ENCODE measurements at places on chromosomes 16 and 17.

DNA sequence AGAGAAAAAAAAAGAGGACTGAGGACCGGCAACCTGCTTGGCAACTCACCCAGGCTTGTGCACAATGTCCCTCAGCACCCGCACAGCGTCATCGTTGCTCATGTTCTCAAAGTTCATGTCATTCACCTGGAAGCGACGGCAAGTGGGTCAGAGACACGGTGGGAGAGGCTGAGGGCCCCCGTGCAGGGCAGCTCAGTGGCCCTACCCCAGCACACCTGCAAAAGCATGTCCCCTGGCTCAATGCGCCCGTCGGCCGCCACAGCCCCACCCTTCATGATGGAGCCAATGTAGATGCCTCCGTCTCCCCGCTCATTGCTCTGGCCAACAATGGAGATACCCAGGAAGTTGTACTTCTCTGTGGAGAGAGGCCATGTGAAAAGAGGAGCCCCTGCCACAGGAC lies 5.4 kb downstream of the DVL2 start:
- DNase-seq: no peak

- no peak for DNase-seq
These were observed 525.2 kb upstream of the PSMD7 start for GRCh38 chr16:73771196-73772064.

DNA sequence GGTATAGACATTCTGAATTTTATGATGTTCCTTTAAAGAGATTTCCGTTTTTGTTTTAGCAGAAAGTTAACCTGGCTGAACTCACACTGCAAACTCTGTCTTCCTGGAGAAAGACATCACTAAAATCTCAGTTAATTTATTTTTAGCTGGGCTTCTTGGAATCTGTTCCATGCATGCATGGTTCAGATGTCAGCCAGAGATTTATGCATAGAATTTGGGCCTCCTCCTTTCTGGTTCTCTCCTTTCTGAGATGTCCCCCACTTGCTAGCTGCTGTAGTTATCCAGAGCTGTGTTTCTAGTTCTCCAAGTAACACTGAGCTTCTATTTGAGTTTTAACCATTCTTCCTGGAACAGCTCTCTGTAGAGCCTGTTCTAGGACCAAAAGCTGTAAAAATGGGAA lies 77.3 kb upstream of the TANC2 start:
- no peak for DNase-seq

GRCh38 chr16:66271074-66272060 lies 95.1 kb upstream of the CDH5 start:
- DNase-seq: no peak

- no peak for DNase-seq
These were observed 1.8 kb downstream of the ZNF23 start for GRCh38 chr16:71460236-71460635.

DNA sequence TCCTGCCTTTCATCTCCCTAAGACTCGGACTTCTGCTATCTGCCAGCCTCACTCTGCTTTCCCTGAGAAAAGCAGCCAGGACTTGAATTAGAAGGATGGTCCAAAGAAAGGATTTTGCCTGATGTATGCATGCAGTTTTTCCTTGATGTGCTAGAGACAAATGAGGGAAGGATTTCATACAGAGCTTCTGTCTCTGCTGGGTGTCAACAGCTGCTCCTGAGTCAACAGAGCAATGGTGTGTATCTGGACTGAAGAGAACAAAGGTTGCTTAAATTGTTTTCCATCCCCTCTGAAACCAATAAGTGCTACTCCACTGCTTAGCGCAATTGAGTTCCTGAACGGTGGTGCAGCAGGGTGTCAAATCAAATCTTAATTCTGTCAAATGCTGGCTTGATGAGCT lies 680.6 kb upstream of the C16orf82 start:
- no peak for DNase-seq

DNA sequence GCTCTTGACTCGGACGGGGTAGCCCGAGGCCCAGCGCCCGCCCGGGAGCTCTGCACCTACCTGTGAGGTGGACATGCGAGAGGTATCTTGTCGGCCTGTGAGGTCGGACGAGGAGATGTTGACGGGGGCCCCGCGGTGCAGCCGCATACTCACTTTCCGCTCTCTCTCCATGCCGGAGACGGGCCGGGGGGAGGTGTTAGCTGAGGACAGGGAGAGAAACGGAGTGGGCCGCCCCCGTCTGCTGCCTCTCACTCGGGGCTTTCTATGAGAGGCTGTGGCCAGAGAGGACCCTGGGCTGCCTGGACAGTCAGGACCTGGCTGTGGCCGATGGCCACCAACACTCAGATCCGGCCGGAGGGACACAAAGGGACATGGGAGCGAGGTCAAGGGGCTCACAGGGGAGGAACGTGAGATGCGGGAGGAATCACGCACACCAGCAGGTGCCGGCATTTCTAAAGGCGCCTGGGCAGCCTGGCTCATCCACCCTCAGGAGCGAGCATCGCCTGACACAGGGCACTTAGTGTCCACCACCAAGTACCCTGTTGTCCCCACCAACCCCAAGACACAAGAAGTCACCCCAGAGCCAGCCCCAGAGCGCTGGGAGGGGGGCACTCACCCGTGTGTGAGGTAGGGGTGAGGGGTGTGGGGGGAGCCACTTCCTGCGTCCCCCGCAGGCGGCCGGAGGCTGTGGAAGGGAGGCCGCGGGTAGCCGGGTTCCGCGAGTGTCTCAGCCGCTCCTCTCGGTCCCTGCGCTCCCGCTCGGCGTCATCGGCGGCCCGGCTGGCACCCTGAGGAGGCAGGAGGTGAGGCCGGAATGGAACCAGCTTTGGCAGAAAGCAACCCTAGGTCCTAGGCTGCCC lies 20.2 kb downstream of the SLC16A3 start:
- no peak for DNase-seq

DNA sequence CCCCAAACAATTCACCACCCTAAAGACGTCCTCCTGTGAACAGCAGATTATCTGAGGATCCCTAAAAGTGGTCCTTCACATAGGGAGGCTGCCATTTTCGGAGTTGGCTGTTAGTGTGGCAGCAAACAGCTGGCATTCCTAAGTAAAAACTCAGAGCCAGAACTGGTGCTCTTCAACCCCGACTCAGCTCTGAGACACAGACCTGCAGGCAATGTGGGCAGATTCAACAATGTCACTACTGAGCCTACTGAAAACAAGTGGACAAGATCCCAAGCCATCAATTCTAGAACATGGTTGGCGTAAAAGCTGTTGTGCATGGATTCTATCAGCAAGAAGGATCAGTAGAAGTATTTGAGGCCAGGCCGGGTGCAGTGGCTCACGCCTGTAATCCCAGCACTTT lies 247.2 kb downstream of the NTN1 start:
- DNase-seq: no peak

DNA sequence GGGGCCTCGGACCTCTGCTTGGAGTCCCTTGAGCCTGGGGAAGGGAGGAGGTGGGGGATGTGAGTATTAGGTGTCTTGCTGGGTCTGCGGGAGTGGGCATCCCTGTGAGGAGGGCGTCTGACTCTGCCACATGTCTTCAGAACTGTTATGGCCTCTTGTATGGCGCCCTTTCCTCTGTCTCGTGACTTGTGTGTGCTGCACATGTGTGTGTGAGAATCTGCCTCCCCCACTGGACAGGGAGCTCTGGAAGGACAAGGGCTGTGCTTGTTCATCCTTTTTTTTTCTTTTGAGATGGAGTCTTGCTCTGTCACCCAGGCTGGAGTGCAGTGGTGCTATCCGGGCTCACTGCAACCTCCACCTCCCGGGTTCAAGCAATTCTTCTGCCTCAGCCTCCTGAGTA lies 33.4 kb downstream of the ARHGAP23 start:
- no peak for DNase-seq

GRCh38 chr17:8941520-8941919 lies 24.0 kb downstream of the PIK3R5 start:
- no peak for DNase-seq

DNA sequence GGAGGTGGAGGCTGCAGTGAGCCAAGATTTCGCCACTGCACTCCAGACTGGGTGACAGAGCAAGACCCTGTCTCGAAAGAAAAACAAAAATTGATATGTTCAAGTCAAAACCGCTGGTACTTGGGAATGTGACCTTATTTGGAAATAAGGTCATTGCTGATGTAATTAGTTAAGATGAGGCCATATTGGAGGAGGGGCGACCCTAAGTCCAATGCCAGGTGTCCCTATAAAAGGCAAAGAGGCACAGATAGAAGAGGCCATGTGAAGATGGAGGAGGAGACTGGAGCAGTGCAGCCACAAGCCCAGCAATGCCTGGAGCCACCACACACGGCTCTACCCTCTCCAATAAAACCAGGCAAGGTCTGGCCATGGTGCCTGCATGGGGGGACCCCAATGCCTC lies 50.8 kb upstream of the JPH3 start:
- no peak for DNase-seq
